Activated CD4-positive, alpha-beta T cell treated with anti-CD3 and anti-CD28 coated beads, Interleukin-2, amount 50 U/mL, for 1 hour (primary cell): ENCODE measurements at places on chromosomes 3 and 15.

- DNase-seq: peak; percentile 93
Measured at GRCh38 chr15:42272939-42273899, at the start of the genes GANC and TMEM87A. Gene GANC (plus strand): TSS chr15:42273201. CDS start chr15:42274482, 1,281 bp downstream. Gene TMEM87A (minus strand): TSS chr15:42273433. CDS start chr15:42273398, 35 bp downstream.

DNA sequence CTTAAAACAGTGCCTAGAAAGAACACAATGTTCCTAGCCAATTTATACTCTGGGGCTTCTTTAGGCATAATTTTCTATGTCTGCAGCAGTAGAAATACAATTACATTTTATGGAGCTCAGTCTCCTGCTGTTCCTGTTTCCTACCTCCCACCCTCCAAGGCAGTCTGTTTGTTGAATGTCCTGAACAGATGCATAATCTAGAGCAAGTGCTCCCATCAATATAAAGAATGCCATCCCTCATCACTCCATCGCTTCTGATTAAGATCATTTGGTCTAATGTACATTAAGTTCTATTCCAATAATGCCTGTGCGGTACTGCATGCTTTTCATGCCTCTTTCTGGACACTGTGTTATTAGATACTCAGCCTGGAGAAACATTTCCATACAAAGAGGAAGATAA lies 869.8 kb upstream of the CFAP20DC start:
- DNase-seq: no peak

- DNase-seq: no peak
Measured at GRCh38 chr15:69914960-69915359, 182.8 kb downstream of the TLE3 start.

DNA sequence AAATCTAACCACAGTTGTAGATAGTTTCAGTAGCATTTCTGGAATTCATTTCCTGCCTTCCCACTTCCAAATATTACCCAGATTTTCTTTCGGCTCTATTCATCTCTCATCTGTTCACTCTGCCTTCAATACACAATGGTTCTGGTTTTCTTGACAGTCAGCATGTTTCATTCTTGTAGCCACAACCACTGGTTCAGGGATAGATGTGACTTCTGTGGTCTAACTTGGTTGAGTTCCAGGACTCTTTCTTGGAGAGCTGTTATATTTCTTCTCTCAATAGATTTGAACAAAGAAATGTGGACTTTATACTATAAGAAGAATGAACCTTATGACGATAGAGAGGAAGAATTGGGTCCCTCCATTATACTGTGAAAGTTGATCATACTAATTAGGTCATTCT lies 228.8 kb downstream of the NSUN3 start:
- no peak for DNase-seq

DNA sequence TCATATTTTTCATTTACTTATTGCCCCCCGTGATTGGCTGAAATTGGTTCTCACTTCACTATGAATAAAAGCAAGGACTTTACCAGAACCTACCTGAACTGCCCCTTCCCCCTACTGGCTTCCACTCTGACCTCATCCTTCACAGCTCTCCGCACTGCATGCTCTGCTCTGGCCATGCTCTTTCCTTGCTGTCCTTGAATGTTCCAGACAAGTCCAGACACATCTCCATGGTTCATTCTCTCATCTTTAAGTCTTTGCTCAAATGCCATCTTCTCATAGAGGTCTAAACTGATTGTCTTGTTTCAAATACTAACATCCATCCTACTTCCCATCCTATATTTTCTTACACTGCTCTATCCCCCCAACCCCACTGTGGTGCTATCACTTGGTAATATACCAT lies 129.4 kb downstream of the CHST2 start:
- no peak for DNase-seq

DNA sequence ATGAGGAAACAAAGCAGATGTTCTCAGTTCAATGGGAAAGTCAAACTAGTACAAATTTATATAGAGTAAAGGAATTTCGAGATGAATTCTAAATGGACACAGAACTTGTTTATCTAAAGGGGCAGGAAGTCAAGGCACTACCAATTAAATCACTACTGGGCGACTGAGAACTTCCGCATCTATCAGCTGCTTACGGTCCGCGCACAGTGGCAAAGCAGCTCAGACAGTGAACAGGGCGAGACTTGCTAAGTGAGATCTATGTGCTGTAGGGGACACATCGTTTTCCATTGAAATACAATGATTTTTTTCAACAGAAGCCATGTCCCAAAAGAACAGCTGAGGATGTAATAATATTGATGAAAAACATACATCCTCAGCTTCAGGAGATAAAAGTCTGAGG lies 105.0 kb downstream of the CHRNA7 start:
- no peak for DNase-seq

DNA sequence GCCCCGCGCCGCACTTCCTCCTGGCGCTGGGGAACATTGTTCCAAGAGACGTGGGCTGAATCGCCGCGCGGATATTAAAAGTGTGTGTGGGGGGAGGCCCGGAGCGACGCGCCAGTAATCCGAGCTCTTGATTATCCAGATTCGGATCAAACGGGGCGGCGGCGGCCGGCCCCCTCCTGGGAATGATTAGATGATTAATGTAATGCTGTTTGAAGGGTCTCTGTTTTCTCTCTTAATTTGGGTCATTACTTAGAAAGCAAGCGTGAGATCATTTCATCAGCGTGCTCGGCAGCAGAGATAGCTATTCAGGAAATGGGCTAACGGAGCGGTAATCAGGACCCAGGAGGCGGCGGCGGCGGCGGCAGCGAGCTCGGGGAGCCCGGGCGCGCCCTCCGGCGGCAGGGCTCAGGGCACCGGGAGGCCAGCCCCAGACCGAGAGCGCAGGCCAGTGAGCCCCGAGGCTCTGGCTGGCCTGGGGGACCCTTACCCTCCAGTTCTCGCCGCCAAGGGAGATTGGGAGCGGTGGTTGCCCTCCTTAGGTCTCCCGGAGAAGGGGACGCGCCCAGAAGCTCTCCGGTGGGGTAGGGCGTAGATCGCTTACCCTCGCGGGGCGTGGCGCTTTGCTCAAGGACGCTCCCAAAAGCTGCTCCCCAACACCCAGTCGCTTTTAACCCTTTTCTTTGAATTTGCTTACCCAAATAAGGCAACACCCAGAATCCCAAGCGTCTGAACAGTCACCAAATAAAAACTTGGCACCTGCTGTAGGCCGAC lies 4.5 kb downstream of the FEZF2 start:
- no peak for DNase-seq

DNA sequence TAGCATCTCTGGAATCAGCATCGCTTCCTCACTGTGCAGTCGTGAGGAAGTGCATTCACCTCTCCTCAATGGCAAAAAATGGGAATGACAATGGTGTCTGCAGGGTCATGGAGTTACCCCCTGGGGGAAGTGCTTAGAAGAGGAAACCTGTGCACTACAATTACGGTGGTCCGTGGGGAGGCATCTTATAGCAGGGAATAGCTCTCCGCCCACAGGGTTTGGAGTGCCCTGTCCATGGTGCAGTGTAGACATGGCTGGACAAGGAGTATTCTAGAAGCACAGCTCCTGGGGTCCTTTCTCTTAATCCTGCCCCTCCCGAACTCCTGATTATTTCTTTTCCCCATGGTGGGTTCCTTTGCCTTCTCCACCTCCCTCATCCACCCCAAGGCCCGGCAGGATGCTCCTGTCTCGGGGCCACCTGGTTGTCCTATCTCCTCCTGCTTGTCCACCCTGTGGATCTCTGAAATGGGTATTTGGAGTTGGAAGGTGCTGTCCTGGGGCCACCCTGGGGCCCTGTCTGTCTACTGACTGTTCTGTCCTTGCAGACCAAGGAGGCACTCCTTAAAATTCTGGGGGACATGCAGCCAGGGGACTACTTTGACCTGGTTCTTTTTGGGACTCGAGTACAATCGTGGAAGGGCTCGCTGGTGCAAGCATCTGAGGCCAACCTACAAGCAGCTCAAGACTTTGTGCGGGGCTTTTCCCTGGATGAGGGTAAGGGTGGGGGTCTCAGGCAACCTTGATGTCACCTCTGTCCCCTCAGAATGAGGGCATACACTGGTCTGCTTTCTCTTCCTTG lies 5.2 kb downstream of the ITIH1 start:
- DNase-seq: no peak

- DNase-seq: no peak
Measured at GRCh38 chr3:70816346-70816745, 503.9 kb upstream of the MDFIC2 start.

GRCh38 chr15:46880791-46881190 lies 836.5 kb upstream of the SEMA6D start:
- DNase-seq: no peak

- DNase-seq: no peak
Measured at GRCh38 chr15:78302579-78303312, 3.3 kb upstream of the SKIC8 start.

DNA sequence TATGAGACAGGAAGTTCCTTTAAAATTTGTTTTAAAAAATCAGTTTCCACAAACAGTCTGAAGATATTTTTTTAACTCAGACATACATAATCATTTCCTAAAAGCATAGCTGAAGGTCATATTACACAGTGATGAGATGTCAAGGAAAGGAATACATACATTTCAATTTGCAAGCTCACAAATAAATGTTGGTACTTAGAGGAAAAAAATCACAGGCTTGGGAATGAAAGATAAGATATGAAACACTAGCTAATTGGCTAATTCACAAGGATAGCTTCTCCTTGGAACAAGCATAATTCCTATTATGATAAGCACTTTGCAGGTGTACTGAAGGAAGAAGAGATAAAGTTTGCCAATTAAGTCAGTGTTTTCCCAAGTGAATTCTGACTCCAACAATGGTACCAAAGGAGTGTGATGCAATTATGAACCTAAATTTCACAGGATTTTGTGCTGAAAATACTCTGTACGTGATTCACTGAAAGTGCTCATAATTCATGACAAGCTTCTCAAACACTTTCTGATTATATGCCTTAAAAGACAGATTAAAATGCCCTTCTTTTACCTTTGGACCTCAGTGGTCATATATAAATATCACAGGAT lies 112.4 kb downstream of the FRMD5 start:
- DNase-seq: no peak

- DNase-seq: no peak
Measured at GRCh38 chr3:182766099-182766498, 27.2 kb upstream of the ATP11B start.

GRCh38 chr3:8911781-8912180 lies 51.5 kb downstream of the RAD18 start:
- DNase-seq: no peak

GRCh38 chr15:63381301-63382204 lies at the start of gene CA12:
Gene CA12 (minus strand): TSS chr15:63381846. CDS start chr15:63381720, 126 bp downstream.
- DNase-seq: no peak

GRCh38 chr3:187999821-188000220 lies 154.1 kb upstream of the LPP start:
- DNase-seq: peak; percentile 27

DNA sequence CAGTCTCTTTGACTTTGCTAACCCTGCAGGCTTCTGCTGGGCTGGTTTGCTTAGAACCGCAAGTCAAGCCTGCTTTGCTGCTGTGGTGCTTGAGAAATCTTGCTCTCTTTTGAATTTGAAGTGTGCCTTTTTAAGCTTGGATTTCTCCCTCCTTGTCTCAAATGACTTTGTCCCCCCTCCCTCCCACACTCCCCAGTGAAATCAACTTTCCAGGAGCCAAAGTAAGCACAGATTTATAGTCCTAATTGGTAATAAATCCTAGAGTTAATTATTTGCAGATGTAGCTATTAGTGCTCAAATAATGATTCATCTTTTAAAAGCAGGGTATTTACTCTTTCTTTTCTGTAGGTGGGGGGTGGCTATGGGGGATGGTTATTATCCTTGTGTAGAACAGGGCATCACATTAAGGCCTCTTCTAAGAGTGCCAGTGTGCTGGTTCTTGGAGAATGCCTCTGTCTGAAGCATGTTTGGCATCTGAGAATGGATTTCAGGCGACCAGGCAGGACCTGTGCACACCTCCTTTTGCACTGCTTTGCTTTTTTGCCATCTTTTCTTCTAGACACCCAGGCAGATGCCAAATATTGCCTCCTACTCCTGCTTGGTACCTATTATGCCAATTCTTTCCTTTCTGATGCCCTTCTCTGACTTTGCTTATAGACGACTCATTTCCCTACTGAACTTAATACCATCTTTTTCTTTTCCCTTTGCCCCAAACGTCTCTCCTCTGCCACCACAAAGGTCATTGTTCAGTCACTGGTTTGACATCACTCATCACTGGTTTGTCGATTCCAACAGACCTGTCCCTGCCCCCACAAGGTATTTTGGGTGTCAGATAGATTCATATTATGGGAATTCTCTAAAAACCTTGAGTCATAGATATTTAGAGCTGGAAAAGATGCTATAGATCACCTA lies 50.7 kb downstream of the CLDN11 start:
- no peak for DNase-seq

DNA sequence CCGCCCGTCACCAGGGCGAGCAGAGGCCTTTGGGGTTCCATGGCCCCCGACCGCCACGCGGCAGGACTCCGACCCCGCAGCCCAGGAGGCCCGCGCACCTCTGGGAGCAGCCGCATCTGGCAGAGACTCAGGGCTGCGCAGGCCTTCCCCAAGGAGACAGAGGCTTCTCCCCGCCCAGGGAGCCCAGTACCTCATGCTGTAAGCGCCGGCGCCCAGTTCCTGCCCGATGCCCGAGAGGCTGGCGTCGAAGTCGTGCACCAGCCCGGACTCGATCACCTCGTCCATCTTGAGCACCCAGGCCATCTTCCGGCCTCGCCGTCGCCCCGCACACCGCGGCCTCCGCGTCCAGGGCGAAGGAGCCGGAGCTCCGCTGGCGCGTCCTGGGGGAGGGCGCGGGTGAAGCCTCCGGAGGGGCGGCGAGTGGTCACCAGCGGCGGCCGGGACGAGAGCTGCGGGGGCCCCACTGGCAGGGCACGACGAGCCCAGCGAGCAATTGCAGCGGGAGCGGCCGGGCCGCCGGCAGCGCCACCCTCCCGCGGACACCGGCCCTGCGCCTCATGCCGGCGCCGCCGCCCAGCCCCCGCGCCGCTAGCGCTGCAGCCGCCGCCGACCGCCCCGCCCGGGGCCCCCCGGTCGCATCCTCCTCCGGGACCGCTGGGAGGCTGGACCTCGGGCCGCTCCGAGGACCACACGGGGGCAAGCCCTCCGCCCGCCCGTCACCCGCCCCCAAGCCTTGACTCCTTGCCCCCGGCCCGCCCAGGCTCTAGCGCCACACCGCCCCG lies 468 bp downstream of the UBP1 start:
- DNase-seq: peak; percentile 34

DNA sequence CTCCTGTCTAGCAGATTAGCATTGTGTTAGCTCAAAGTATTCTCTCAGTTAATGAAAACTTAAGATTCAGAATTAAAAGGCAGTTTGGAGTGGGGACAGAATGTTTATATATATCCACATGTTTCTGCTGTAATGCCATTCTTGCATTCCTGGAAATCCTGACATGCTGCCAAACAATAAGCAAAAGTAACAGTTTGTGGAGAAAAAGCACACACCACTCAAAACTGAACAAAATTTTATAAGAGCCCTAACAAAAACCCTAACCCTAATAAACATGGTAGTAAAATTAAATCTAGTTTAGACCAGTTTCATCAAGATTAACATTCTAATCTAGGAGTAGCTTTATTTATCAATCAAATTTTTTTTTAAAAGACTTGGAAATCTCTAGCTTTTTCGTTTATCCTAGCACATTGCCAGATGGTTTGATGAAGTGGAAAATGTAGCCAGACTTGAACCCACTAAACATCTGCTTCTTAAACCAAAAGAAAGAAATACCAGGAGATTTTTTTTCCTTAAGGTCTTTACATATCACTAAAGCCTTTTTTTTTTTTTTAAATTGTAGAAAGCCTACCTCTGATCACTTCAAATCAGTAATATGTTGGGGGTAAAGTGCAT lies 3.7 kb downstream of the TCAIM start:
- no peak for DNase-seq

- no peak for DNase-seq
Measured at GRCh38 chr15:63826528-63826927, 7.2 kb downstream of the HERC1 start.
